Muscle of arm (tissue), 14 donors: ENCODE measurements at places on chromosomes 7 and 10. TPM values are rescaled to one million over a fixed set of nuclear protein-coding genes. Genes with fewer than 3 reads are reported as not detected.

GRCh38 chr7:130256704-130257103 is 10.0 kb upstream of the CPA2 start:
- no peak for DNase-seq

- DNase-seq = no peak
Observed at GRCh38 chr10:94777886-94778458, 15.5 kb downstream of the CYP2C19 start.

DNA sequence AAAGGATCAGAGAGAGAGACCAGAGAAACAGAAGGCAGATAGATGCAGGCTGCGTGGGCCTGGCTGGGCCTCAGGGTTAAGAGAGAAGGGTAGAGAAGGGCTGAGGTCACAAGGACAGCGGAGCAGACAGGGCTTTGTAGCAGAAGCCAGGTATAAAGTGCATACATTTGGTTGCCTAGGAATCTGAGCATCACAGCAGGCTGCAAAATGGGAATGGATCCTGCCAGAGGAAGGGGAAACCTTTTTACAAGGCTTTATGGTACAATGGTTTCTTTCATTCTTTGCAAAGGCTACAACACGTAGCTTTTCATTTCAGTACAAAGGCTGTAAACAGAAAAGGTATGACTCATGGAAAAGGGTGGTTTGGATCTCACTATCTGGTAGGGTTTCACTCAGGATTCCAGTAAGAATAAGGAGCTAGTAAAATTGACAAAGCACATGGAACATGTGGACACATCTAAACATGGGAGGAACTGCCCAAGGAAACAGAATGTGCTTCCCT is 275.1 kb downstream of the DOCK4 start:
- no peak for DNase-seq

DNA sequence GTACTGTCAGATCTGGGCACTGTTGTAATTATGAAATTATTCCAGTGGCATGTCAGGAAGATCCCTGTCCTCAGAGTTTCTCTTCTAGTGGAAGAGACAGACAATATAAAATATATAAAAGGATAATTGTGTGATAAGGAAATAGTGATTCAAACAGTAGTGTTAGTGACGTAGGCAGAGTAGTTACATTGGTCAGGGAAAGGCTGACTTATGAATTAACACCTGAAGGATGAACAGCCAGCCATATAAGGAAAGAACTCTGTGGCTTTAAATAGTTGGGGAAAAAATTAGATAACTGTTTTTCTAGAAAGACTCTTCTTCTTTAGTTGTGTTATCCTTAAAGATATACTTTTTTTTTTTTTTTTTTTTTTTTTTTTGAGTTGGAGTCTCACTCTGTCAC is 37.7 kb downstream of the WAC start:
- no peak for DNase-seq

- DNase-seq = no peak
Observed at GRCh38 chr10:56874950-56875349, 513.9 kb upstream of the ZWINT start.

GRCh38 chr7:149296368-149296767 is 34.4 kb downstream of the ZNF783 start:
- DNase-seq = no peak

DNA sequence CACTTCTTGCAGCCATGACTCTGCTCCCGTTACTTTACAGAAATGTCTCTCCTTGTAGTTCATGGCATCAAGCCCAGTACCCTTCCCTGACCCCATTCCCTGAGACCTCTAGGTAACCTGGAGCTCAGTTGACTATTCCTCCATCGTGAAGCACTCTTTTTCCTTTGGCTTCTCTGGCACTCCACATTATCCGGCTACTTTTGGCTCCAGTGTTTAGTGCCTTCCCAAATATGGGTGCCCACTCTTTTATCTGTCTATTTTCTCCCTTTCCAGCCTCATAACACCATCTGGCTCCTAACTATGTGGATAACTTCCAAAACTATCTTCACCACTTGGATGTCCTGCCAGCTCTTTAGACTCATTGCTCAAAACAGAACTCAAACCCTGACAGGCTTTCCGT is 744.7 kb upstream of the GALNT17 start:
- no peak for DNase-seq

DNA sequence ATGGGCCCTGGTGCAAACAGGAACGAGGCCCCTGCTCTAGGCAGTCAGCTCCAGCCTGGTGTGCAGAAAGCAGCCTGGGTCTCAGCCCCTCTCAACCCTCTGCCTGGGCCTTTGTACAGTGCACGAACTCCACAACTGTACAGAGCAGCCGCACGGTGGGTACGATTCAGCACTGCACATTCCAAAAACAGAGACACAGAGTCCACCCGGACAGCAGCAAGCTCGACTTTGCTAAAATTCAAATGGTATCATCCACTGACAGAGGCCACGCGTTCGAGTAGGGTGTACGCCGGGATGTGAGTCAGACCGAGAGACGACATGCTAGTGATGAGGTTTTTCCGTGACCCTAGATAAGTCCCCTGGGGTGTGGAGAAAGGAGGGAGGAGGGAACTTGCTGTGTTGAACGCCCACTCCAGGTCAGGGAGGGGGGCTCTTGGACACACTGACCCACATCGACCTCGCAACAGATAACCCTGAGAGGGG is 65.6 kb upstream of the PDGFA start:
- DNase-seq = no peak

GRCh38 chr10:65032867-65033769 is 1511.9 kb downstream of the REEP3 start:
- peak; percentile 23 for DNase-seq

C10orf67 gene
- 0.13 TPM for polyA plus RNA-seq

TAS2R41 gene
- polyA plus RNA-seq = not detected

HABP2 gene
- 0.31 TPM for polyA plus RNA-seq

ADO gene
- polyA plus RNA-seq = 20.6 TPM
